ENCODE measurements at places on chromosomes 4 and X.

GRCh38 chrX:9533611-9534010, 68.8 kb downstream of the TBL1X start:
- DNase-seq = no peak

- DNase-seq = no peak
Measured at GRCh38 chrX:120840827-120841226, 34.8 kb downstream of the CT47B1 start.

DNA sequence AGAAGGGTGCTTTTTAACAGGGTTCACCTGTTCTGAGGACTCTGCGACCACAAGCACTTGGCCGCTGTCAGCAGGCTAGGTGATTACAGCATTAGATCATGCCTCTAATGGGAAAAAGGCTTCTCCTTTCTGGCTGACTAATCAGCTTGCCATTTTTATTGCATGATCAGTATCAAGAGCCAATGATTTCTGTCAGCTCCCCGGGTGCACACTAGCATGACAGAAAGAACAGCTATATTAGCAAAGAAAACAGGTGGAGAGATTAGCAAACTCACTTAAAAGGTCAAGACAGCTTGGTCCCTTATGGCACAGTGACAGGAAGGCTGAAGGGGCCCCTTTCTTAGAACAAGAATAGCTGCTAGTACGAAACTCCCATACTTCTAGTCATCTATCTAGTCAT, 170.0 kb downstream of the SMIM20 start:
- DNase-seq = no peak

DNA sequence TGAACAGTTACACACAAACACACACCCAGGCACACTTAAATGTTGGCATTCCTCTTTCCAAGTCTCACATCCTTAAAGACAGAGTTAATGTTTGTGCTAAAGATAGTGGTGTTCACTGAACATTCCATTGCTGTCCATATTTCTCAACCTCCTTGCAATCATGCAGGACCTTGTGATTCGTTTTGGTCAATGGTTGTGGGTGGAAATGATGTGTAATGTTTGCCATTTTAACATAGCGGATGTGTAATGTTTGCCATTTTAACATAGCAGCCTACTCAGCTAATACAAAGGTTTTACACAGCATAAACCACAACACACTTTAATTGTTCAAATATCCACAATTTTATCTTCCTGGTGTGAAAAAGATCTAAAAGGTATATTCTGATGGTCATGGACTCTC, 93.9 kb downstream of the CEP44 start:
- DNase-seq = no peak

- DNase-seq = peak; percentile 88
Measured at GRCh38 chr4:74531963-74532794, 87.2 kb downstream of the AREG start.

DNA sequence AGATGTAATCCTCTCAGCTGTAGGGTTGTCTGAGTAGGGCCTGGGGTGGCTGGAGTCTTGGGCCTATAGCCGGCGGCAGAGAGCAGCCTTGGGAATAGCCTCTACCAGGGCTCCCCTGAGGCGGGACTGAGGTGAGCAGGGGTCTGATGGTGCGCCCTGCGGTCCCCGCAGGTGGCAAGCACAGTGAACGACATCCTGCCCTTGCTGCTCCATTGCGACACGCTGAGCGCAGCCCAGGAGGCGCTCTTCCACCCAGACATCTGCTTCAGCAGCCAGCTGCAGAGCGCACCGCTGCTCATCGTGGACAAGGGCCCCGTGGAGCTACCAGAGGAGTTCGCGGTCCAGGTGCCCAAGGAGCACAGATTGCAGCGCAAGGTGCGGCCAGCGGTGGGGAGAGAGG, 317.0 kb downstream of the ADGRL3 start:
- DNase-seq = no peak

DNA sequence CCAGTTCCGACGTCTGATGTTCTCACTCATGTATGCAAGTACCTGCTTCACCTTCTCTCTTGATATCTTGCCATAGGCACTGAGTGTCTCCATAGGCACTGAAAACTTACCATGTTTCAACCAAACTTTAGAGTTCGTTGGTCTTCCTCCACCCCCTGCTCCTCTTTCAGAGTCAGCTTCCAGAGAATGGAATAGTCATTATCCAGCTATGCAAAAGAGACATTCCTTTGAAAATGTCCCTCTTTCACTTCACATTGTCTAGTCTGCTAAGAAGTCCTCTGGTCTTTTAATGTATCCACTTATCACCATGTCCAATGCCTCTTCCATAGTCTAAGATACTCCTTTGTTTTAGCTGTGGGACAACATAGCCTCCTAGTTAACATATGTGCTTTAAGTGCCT, 566.0 kb upstream of the TENM3 start:
- no peak for DNase-seq

DNA sequence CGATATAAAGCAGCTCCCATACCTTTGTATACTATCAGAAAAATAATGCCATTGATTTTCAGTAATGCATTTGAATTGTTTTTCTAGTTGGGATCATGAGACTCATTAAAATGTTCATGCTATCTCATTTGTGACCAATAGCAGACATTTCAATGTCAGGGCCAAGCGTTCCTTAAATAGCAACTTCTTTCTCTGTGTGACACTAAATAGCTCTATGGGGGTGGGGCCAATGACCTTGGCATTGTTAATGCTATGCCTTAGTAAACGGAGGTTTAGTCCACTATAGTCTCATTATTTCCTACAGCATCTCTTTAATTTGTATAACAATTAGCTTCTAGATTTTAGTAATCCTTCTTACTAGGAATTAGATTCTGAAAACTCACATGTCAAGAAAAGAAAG, 48.6 kb upstream of the ARHGAP24 start:
- no peak for DNase-seq

GRCh38 chr4:16122308-16122711, 38.5 kb upstream of the PROM1 start:
- DNase-seq = no peak

- DNase-seq = peak; percentile 1
Measured at GRCh38 chrX:95539041-95539440, 1145.6 kb upstream of the DIAPH2 start.

DNA sequence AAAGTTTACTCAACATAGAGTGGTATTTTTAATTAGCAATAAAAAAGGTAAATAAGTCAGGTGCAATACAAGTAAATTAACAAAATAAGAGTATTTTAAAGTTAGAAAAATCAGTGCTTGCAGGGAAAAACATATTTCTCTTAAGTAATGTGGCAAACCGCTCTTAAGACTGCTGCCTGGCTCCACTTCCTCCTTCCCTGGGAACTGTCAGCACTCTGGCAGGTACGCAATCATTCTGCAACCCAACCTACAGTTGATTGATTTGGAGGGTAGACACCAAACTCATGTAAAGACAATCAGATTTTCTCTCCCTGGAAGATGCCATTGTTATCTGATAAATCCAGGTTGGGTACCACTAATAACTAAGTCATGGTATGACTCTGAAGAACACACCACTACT, 63.9 kb downstream of the PPP3CA start:
- no peak for DNase-seq

DNA sequence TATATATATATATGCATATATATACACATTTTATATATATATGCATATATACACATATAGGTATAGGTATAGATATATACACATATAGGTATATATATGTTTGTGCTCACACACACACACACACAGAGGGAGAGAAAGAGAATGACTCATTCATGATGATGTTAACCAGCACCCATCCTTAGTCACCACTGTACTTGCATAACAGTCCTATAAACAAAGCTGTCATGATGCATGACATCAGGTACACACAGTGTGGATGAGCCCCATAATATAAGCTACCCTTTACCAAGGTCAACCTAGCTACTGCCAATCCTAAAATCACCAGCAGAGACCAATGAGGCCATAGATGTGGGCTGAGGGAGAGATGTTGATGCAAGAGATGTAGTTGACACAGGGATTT, 1408.0 kb downstream of the RAPGEF2 start:
- DNase-seq = no peak

DNA sequence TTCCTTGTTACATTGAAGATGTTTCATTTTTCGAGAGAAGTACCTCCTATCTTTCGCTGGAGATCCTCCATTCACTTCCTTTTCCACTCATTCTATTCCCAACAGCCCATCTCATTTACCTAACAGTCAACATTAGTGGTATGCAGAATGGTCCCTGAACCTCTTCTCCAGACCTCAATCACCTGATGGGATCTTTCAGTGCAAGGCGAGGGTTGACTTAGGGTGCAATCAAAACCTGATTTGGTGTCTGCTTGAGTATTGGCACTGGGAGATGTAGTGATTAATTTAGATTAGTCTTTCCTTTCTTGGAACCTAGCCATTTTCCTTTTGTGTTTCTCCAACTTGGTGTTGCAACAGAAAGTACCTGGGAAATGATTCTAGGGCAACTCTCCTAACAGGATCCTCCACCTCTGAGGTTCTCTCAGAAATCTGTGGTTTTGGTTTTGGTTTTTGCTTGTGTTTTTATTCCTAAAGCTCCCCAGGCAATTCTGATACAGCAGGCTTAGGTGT, 18.4 kb downstream of the DDX3X start:
- no peak for DNase-seq

- DNase-seq = peak; percentile 74
Measured at GRCh38 chrX:40253771-40254170, 156.0 kb upstream of the BCOR start.
